CD4-positive, alpha-beta T cell treated with Interleukin-12 subunit alpha and Interleukin-12 subunit beta, for 1 hour (primary cell): ENCODE measurements at places on chromosomes 2 and 18.

GRCh38 chr2:20197192-20197591, 27.7 kb downstream of the SDC1 start:
- no peak for DNase-seq

- no peak for DNase-seq
Measured at GRCh38 chr18:58158459-58158858, 114.4 kb downstream of the NEDD4L start.

DNA sequence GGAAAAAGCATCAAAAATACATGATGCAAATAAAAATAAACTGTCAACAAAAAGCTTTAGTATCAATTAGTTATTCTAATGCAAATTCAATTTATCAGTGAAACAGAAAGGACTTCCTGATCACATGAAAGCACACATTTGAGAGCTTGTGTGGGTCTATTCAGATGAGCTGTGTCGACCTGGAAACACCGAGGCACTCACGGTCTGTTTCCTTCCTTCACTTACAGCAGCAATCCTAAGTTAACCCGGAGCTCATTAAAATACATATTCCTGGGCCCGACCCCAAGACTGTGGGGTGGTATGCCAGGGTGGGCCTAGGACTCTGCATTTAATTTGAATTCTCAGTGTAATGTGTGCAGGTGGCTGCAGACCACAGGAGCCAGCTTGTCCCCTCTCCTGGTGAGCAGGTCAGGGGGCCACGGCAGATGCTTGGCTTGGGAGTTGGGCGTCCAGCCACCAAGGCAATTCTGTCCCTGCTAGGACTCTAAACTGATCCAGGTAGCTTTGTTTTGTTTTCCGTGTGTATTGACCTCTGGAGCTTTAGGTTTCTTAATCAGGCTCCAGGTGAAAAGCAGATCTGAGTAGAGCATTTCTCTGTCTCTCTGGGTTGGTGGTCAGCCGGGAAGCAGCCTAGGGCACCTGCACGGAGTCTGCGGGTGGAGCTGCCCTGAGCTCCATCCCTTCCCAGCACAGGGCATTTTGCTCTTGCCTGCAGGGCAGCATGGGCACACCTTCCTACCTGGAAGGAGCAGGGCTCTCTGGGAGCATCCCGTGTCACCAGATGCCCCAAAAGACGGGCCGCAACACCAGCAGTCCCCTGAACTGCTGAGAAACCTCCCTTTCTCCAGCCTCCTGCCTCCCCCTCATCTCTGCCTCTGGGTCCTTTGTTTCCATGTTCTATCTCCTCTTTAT, 9.0 kb downstream of the MBP start:
- no peak for DNase-seq

DNA sequence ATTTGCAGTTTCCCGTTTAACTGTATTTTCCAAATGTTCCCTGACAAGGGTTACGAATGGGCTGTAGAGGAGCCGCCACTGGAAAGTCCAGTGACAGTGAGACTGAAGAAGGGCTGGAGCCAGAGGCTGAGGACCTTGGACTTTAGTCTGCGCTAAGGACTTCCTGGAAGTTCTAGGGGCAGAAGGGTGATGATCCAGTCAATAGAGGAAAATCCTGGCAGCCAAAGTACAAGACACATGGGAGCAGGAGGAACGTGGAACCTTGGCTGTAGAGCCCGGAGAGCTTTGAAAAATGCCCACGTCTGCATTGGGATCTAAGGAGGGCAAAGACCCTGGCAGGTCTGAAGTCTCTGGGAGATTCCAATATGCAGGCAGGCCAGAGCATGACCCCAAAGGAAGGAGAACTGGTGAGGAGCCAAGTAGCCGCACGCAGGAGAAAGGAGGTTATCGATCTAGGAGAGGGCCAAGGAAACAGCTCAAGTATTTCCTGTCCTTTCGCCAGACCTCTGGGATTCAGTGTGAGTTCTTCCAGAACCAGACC, 28.5 kb downstream of the MBP start:
- DNase-seq = no peak

DNA sequence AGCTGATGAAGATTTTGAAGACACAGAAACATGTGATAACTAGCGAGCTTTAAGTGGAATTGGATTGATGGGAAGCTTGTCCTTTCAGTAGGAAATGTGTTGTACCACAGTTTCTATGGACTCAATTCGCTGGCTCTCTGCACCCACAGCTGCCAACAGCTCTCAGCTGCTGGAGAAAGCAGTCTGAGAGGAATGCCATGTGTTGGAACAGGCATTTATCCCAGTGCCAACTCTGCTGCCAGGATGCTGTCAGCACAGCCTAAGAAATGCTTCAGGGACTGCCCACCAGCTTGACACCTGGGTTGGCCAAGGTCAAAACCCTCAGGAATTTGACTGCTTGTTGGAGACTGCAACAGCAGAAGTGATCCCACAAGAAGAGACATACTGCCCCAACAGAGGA, 193.0 kb upstream of the THSD7B start:
- no peak for DNase-seq

DNA sequence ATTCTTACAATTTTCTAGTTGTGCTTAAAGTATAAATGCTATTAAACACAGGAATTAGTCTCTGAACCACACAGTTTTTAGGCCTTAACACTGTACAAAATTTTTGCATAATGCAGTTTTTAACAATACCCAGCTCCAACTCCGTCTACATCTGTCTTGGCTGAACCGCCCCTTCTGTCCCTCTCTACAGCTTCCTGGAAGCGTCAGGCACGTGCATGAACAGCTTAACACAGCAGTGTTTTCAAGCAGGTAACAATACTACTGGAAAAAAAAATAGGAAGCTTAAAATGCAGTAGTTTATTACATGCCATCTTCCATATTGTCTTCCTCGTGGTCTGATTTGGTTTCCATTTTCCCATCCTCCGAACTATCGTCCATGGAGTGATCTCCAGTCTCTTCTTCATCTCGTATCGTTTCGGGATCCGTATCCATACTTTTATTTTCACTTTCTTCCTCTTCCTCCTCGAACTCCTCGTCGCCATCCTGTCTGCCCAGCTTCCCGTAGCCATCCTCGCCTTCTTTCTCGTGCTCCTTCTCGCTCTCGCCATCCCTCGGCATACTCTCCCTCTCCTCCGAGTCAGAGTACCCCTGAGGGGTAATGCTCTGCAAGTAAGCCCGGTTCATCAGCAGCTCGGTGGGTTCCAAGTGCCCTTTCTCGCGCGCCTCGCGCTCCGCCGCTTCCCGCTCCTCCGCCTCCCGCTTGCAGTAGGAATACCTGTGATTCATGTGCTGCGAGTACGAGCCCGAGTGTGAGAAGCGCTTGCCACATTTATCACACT, 130.6 kb downstream of the ZEB2 start:
- no peak for DNase-seq

- DNase-seq = no peak
Measured at GRCh38 chr2:39399570-39399969, 37.5 kb downstream of the MAP4K3 start.

- DNase-seq = no peak
Measured at GRCh38 chr2:239902749-239903201, 122.4 kb downstream of the NDUFA10 start.

DNA sequence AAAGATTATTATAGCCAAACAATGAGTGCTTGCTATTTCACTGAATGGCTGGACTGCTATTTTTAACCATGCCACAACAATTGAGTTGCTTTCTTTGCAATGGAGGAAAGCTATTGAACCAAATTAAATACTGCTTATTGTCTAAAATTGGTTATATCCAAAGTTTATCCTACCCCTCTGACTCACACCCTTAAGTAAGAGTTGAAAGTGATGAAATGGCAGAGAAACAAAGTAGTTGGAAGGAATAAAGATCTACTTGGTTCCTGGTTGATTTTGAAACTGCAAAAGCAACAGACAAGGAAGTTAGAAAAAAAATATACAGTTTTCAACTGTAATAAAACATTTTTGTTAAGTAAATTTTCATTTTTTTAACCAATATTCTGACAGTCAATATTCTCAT, 47.5 kb downstream of the EML4 start:
- no peak for DNase-seq

GRCh38 chr2:29991086-29991485, 69.7 kb upstream of the ALK start:
- no peak for DNase-seq

DNA sequence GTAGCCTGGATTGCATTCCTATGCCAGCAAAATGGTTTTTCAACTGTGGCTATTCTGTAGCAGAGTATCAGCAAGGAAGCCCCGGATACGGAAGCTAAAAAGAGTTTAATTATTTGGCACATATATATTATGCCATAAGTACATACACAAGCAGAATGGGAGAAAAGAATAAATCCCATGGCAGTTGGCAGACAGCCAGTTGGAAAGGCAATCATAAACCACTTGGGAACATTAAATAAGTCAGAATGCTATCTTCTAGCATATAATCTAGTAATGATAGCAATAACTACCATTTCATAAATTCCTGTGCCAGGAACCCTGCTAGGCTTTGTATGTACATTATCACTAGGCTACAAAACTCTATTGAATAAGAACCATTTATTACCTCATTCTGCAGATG, 26.0 kb downstream of the GALNT5 start:
- DNase-seq = no peak

GRCh38 chr2:189940913-189941312, 121.6 kb downstream of the MSTN start:
- no peak for DNase-seq

DNA sequence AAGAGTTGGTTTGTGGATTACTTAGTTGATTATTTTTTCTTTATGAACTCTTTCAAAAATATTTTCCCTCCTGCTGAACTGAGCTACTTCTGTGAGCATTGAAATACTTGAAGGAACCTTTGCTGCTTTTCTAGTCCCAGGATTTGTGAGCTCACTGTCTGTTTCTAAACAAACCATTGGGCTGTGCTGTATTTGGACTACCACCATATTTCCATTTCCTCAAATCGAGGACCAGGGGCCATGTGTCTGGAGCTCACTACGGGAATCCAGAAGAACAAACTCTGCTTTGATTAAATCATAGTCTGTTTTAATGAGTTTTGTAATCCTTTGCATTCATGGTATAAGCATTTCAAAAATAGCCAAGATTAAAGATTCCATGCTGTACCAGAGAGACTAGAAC, 1.3 kb downstream of the MRPL33 start:
- DNase-seq = no peak

DNA sequence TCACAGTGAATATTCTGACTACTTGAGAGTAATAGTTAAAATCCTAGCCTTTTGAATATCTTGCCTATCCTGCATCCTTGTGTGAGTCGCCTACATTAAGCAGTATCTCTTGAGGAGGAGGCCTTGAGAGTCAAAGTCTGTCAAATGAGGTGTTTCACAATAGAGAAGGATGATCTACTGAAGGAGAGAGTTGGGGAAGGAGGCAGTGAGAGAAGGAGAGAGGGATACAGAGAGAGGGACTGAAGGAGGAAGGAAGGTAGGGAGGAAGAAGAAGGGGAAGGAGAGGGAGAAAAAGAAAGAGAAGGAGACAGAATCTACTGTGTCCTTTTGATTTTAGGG, 123.6 kb upstream of the CYP26B1 start:
- DNase-seq = no peak

DNA sequence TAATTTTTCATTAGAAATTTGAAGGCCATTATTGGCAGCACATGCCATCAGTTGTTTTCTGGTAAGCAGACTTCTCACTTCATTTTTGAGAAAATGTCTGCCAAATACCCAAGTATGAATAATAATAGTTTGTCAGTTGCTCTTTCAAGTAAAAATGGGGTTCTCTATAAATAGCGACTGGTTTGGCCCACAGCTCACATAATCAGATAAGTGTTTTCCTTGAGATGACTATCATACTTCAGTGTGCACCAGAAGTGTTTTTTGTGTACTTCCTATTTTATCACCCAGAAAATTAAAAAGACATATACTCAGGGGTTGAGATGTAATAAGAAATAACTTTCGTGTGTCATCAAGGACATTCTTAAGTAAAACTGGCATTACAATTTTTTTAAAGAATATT, 147.1 kb downstream of the PHLPP1 start:
- DNase-seq = no peak

- DNase-seq = no peak
Measured at GRCh38 chr2:8505311-8505920, 176.4 kb upstream of the ID2 start.

- no peak for DNase-seq
Measured at GRCh38 chr18:79368681-79369080, 27.0 kb upstream of the NFATC1 start.

DNA sequence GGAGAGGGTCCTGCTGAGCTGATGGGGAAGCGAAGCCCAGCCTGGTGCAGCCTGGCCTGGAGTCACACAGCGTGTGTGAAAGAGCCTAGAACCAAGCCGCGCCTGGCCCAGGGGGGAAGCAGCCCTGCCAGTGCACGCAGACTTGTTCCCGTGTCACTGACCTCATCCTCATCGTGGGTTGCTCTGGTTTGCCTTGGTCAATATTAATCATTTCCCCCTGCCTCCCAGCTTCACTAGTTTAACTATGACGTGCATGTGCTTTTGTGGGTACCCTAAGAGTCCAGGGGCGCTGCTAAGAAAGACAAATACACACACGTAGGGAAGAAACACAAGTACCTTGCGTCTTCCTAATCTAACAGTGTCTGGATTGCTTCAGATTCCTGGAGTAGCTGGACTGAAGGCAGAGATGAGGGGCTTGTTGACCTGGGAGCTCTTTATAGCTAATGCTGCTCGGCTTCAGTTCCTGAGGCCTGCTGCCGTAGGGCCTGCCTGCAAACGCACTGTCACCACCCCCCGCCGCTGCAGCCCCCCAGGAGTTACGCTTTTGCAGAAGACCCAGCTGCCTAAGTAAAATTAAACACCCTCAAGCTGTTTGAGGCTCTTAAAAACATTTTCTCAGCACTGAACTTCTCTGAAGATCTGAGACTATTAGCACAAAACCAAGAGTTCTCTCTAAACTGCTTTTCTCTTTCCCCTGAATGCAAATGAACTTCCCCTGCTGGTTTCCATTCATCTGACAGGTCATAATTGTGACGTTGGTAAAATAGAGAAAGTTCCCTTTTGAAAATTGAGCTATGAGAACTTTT, 159.2 kb downstream of the FAM210A start:
- peak; percentile 35 for DNase-seq

DNA sequence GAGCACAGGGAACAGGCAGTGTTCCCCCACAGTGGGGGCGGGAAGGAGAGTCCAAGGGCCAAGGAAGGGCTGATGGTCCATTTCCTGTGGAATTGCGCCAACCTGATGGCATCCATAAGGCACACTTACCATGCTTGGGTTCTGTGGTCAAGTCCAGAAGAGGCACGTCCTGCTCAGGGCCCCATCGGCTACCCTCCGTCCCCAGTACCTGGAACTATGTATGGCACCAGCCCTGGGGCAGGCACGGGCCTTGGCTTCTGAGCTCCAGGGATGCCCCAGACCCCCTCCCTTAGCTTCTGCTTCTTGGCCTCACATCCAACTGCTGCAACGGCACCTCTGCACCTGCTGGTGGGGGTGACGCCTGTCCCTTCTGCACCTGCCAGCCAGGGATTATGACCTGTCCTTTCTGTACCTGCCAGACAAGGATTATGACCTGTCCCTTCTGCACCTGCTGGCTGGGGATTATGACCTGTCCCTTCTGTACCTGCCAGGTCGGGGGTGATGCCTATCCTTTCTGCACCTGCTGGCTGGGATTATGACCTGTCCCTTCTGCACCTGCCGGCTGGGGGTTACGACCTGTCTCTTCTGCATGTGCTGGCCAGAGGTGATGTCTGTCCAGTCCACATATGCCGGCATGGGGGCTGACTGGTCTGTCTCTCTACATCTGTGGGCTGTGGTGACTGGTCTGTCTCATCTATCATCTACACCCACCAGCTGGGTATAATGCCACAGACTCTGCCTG, 45.4 kb upstream of the SNTG2 start:
- no peak for DNase-seq
